ENCODE measurements at places on chromosomes 6 and 20. TPM values are rescaled to one million over a fixed set of nuclear protein-coding genes. Genes with fewer than 3 reads are reported as not detected.

The MLIP gene
- total RNA-seq = 397 TPM

The HLA-DMB gene
- 9.1 TPM for total RNA-seq

The KIF6 gene
- 0.69 TPM for total RNA-seq

The ADAM33 gene
- 10.8 TPM for total RNA-seq

The SPTLC3 gene
- 9.0 TPM for total RNA-seq

The ZNF334 gene
- total RNA-seq = 0.71 TPM

The TMEM74B gene
- total RNA-seq = 4.2 TPM

The TTPAL gene
- total RNA-seq = 4.5 TPM

The ULBP2 gene
- 0.93 TPM for total RNA-seq

The RIPOR3 gene
- total RNA-seq = 6.5 TPM

The FAXC gene
- 0.49 TPM for total RNA-seq

The FAM110A gene
- total RNA-seq = 2.0 TPM

The PAK5 gene
- total RNA-seq = not detected

The VSX1 gene
- 0.33 TPM for total RNA-seq

The HLA-DQB1 gene
- 2.0 TPM for total RNA-seq

The FUT9 gene
- total RNA-seq = not detected

The FAM83D gene
- total RNA-seq = 0.77 TPM

The ZBP1 gene
- not detected for total RNA-seq

The OXT gene
- not detected for total RNA-seq

The OR2B3 gene
- total RNA-seq = not detected

The TRAPPC3L gene
- not detected for total RNA-seq

The ABHD12 gene
- 23.2 TPM for total RNA-seq
